Common myeloid progenitor, CD34-positive (primary cell): ENCODE measurements at places on chromosomes 1 and 21.
A peak's percentile ranks its signal among the peaks of the same experiment; 100 is the strongest.

DNA sequence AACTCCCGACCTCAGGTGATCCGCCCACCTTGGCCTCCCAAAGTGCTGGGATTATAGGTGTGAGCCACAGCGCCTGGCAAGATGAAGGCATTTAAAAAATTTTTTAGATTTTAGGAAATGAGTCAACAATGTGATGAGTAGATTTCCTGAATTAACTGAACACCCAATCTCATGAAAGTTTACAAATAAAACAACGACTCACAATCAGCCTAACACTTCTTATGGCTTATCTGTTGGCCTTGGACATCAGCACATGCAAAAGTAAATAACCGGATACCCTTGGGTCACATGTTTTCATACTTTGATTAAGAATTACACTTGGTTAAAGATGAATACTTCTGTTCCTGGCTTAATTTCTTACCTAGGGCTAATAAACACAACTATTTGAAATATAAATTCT is 3.0 kb downstream of the GNG12 start:
- DNase-seq, result peak; percentile 14

GRCh38 chr1:229119876-229120275 is 151.0 kb upstream of the RAB4A start:
- no peak for DNase-seq

GRCh38 chr1:202807451-202807925 is 733 bp downstream of the KDM5B start:
- peak; percentile 68 for DNase-seq

GRCh38 chr1:42450061-42450460 is 5.8 kb downstream of the ZMYND12 start:
- DNase-seq, result no peak

GRCh38 chr1:95440511-95440910 is 206.5 kb downstream of the RWDD3 start:
- DNase-seq, result no peak

GRCh38 chr1:220484135-220484534 is 43.8 kb upstream of the MARK1 start:
- DNase-seq, result no peak

DNA sequence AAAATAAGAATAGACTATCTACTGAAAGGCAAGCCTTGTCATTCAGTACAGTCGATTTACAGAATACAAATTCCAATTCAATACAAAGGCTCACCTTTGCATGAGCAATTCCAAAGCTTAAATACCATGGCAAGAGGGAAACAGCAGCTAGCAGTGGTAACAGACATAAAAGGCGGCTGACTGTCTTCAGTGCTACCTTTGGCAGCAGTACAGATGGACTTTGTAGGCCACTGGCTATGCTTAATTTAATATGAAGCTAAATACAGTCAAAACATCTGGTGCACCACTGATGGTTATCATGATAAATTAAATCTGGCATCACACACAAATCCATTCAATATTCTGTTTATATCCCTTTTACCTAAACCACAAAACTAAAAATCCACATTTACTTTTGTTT is 62.4 kb downstream of the RERE start:
- DNase-seq, result peak; percentile 33

DNA sequence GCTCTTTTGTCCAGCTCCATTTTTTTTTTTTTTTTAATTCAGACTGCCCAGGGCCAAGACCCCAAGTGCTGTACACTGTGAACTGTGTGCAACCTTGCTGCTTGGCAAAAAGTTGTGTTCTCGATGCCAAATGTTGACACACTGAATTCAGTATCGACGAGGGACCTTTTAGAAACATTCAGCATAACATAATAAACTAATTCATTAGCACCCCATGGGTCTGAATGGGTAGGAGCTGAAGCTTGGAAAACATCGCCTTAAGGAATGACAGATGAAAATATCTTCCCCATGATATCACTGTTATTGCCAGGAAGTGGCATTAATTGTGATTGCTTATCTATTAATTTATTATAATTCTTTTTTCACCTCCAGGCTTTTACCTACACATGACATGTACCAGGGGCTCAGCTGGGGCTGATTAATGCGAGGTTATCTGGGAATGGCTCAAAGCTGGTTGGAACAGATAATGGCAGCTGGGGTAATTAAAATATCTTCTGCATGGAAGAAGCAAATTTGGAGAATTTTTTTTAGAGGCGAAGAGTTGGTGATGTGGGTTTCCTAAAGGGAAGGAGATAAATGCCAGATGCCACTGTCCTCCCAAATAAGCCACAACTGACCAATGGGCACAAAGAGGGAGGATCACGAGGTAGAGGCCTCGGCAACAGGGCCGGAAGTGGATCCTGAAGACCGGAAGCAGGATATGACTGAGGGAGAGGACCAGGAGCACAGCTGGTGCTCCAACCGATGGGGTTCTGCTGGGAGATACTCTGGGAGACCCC is 169.3 kb downstream of the GRIK3 start:
- DNase-seq, result no peak
